ENCODE measurements at places on chromosomes 7 and 10.
A peak's percentile ranks its signal among the peaks of the same experiment; 100 is the strongest.

GRCh38 chr7:124412531-124412930 is 353.1 kb downstream of the GPR37 start:
- DNase-seq: no peak

DNA sequence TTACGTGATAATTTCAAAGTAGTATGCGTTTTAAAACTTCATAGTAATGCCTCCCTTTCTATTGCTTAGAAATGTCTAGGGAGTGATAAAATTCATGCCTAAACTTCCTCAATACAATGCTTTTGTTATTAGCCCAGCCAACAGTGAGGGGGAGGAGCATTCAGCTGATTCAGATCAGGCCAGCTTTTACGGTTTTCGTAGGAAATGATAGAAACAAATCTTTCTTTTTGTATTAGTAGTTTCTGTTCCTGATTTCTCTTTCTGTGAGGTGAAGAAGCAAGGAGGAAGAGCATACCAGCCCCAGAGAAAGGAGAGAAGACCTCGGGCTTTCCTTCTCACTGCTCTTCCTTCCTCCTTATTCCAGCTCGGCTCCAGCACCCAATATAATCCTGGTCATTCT is 35.2 kb upstream of the ITPRID1 start:
- no peak for DNase-seq

DNA sequence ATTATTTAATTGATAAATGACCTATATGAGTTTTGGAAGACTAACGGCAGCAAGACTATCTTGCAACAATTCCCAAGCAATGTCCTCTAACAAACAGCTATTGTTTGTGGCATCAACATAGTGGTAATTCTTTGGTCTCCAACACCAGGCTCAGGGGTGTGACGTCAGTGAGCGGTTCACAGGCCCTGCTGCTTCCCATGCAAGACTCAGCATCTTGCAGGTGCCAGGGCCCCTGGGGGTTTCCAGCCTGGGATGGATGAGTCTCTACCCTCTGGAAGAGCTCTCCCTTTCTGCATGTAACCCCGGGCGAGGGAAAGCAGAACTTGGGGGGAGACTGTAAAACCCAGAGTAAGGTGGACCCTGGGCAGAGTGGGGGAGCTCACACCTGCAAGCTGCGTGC is 164.7 kb downstream of the ACTR3B start:
- no peak for DNase-seq

DNA sequence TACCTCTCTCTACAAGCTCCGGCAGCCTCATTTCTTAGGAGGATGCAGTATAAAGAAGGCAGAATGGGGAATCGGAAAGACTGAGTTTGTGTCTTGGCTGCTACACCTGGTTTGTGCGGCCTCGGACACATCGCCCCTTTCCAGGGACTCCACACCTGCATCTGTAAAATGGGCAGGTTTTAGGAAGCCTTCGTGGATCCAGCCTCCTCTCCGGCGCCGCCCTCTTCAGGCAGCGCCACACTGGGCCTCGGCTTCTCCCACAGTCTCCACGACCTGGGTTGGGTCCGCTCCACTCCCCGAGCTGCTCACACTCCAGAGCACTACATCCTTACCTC is 341 bp downstream of the GOT1 start:
- DNase-seq: peak; percentile 27

GRCh38 chr7:156080596-156080995 is 268.3 kb upstream of the SHH start:
- no peak for DNase-seq

- DNase-seq: no peak
Measured at GRCh38 chr7:105448181-105448580, 59.5 kb upstream of the SRPK2 start.

- DNase-seq: no peak
Measured at GRCh38 chr7:154906201-154906600, 96.7 kb downstream of the PAXIP1 start.

GRCh38 chr7:73612598-73613269 is 11.6 kb downstream of the MLXIPL start:
- no peak for DNase-seq

DNA sequence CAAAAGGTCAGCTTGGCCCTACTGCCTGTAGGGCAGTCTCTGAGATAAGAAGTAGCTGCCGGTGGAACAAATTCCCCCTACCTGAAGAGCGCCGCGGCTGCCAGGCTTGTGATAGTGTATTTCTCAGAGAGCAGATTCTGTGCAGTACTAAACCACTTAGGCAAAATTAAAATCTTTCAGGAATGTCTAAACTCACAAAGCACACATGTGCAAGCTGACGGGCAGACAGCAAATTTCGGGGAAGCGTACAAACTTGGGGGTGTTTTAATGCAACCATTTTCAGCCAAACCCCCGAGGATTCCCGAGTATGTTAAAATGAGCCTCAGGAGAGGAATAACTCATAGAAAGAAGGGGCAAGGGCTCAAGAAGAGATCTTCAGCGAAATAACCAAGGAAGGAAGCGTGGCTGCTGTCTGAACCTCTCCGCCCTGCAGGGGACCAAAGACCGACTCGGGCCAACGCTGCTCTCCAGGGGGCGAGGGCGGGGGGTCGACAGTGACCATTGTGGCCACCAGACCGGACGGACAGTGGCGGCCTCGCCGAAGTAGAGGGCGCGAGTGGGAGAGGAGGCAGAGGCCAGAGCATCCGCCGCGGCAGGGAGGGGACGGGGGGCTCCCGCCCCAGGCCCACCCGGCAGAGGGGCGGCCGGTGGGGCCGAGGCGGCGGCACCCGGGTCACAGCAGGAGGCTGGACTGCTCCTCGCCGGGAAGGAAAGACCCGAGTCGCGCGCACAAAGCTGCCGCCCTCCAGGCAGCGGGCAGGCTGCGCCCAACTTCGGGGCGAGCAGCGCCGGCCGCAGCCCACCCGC is 819 bp downstream of the HYCC1 start:
- DNase-seq: peak; percentile 35

DNA sequence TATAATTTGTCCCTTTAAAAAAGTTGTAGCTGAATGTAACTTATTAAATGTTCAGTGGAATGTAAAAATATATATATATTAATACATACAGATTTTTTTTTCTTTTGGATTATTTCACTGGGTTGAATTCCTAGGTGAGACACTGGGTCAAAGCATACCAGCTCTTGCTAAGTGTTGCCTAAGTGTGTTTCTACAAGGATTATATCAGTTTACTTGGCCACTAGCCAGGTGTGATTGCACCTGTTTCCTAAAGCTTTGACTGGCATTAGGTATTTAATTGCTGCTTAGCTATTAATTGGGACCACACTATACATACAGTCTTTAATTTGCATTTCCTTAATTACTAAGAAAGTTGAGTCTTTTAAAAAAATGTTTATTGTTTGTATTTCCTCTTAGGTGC is 5.5 kb upstream of the ELOVL3 start:
- DNase-seq: no peak

- no peak for DNase-seq
Measured at GRCh38 chr7:90345595-90346335, 751 bp upstream of the GTPBP10 start.

DNA sequence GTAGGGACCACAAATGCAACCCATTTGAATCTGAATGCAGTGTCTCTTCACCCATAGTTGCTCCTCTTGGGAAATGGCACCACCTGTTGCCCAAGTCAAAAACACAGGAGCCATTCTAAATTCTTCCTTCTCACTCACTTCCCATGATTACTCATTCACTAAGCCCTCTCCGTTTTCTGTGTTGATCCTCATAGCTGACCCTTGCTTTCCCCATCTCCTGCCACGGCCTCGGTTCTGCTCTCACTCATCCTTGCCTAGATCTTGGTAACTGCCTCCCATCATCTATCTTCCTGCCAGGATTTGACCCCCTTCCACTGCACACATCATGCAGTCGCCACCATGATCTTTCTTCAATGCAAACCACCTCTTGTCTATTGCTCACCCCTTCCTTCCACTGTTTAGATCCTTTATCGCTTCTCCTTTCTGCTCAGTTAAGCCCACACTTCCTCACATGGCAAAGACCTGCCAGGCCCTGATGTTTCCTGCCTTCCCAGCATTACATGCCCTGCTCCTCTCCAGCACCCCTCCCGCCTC is 19.0 kb upstream of the CPN1 start:
- DNase-seq: no peak
